ENCODE measurements at places on chromosomes 5 and 9.

DNA sequence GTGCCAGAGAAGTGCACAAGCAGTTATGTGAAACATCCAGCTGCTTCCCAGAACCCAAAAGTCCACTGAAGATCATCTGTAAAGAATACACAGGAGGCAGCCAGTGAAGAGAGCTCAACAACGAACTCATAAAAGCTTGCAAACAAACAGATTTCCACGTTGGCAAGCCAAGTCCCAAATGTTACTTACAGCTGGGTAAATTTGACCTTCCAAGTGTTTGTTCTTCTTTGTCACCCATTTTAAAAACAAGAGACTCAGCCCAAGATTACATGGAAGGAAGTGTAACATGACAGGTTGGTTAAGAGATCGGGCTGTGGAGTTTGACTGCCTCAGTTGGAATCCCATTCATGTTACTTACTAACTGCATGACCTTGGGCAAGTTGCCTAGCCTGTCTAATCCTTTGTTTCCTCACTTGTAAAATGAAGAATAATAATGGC, 174.9 kb upstream of the PAPPA start:
- no peak for DNase-seq

GRCh38 chr9:71758785-71759184, 9.5 kb downstream of the CEMIP2 start:
- DNase-seq, result no peak

GRCh38 chr5:67200809-67201562, 4.4 kb upstream of the CD180 start:
- no peak for DNase-seq

GRCh38 chr5:136712628-136713027, 347.3 kb upstream of the TRPC7 start:
- DNase-seq, result no peak

DNA sequence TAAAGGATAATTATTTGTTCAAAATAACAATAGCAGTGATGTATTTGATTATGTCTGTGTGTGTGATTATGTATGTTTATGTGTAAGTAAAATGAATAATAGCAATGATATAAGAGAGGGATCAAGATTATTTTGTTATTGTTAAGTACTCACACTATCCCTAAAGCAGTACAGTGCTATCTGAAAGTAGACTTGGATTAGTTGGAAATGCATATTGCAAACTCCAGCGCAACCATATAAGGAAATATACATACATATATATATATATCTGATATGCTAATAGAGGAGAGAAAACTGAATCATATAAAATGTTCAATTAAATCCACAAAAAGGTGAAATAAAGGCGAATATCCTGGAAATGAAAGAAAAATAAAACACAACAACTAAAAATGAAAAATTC, 268.4 kb downstream of the HINT1 start:
- DNase-seq, result no peak

DNA sequence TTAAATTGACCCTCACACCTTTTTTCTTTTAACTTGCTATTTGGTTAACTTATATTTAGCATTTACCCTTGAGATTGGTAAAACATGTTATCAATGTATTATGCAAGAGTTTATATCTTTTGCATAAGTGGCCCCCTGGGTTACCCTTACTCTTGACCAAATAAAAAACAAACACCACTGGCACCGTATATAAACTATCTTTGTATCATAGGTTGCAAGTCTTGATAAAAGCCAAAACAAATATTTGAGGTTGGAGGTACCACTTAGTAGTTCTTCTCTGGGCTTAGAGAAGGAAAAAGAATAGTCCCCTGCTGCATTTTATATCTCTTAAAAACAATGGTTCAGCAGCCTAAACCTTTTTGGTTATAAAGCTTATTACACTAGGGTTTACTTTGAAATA, 61.3 kb downstream of the WDR36 start:
- no peak for DNase-seq

DNA sequence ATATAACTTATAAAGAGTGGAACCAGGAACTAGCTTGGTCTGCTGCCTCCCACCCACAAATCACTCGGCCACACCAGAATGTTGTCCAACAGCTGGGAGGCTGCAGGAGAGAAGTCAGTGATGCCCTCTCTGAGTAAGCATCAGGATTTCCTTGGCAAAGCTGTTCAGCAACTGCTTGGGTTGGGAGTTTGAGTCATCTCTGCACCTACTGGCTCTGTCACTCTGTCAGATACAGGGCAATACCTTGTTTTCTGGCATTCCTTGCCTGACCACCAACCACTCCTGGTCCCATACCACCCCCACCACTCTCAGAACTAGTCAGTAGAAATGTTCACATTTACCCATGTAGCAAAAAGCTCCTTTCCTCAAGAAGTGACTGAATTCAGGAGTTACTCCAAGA, 36.8 kb upstream of the GCNT4 start:
- no peak for DNase-seq

DNA sequence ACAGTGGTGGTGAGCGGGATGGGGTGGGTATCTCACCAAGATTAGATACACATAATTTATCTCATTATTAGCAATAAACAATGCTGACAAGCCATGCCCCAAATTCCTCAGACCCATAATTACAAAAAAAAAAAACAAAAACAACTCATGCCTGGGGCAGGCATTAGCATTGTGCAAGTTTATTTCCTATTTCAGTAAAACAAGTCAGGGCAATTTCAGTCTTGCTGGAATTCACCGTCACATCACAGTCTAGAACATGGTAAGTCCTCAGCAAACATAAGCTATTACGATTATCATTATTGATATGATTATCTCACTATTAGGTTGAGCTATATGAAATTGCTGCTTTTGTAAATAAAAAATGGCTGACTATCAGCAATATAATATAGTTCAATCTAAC, 57.5 kb upstream of the GNAQ start:
- DNase-seq, result no peak

DNA sequence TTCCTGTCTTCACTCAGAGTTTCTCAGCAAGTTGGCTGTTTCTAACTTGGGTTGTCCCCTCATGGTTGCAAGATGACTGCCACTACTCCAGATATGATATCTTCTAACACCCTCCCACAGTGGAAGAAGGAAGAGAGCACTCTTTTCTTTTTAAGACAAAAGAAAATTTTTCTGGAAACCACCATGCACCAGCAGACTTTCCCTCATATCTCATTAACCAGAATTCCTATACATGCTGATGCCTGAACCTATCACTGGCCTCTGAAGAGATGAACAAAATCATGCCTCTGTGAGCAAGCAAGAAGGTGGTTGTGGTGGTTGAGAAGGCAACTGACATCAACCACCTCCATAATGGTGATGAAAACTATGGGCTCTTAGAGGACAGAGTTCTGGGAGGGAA, 56.8 kb downstream of the FEM1C start:
- DNase-seq, result no peak
